Activated naive CD8-positive, alpha-beta T cell treated with anti-CD3 and anti-CD28 coated beads, Interleukin-2, amount 10 ng/mL, durations not matched to agents 7 days and 5 days (primary cell): ENCODE measurements at places on chromosomes 4 and X. TPM values are rescaled to one million over a fixed set of nuclear protein-coding genes. Genes with fewer than 3 reads are reported as not detected.

The CCDC149 gene
- total RNA-seq: not detected

The MID2 gene
- total RNA-seq: 10.2 TPM

The TLR10 gene
- 0.25 TPM for total RNA-seq

DNA sequence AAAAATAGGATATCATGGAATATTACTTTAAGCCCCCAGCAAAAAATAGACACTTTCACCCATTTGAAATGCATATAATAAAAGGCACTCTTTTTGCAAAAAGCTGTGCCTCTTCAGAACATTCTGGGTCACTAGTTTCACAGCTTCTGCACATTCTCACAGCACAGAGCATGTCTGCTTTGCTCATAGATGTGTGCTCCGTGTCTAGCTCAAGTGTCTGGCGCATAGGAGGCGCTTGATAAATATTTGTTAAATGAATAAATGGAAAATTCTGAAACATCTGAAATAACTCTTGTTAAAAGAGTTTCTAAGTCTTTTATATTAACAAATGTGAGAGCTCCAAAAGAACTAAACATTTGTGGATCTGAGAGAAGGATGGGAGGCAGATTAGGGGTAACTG lies 275.2 kb downstream of the PTTG2 start:
- H3K4me1 ChIP-seq: peaks cover 1% of the 10 kb centered on the region
- peaks cover 8% of the 10 kb centered on the region for H3K27me3 ChIP-seq
- no peaks in the 10 kb centered on the region for H3K36me3 ChIP-seq
- no peak overlapping the region for H3K4me3 ChIP-seq

DNA sequence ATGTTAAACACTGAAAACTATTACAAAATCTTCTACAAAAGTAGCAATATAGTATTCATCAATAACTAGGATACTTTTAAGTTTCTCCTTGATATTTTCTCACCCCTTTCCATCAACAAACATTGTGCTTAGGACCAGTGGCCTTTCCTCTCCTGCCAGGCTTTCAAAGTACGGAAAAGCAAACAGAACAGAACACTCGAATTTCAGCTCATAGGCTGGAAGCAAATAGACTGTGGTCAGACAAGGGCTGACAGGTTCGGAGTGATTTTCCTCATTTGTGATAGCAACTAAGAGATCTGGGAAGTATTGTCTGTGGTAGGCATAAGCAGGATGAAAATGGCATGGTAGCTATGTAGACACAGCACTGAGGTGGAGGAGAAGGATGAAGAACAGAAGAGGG lies 68.6 kb upstream of the SORBS2 start:
- no peak overlapping the region for H3K27ac ChIP-seq
- DNase-seq: no peak

GRCh38 chrX:153153516-153153915 lies 25.6 kb upstream of the MAGEA1 start:
- H3K27me3 ChIP-seq: peaks cover 4% of the 10 kb centered on the region
- H3K27ac ChIP-seq: no peak overlapping the region
- H3K4me3 ChIP-seq: no peak overlapping the region
- DNase-seq: no peak

GRCh38 chrX:55187281-55187680 lies 32.9 kb upstream of the PAGE5 start:
- H3K27ac ChIP-seq: no peak overlapping the region
- H3K4me3 ChIP-seq: no peak overlapping the region
- no peaks in the 10 kb centered on the region for H3K36me3 ChIP-seq
- no peaks in the 10 kb centered on the region for H3K4me1 ChIP-seq

DNA sequence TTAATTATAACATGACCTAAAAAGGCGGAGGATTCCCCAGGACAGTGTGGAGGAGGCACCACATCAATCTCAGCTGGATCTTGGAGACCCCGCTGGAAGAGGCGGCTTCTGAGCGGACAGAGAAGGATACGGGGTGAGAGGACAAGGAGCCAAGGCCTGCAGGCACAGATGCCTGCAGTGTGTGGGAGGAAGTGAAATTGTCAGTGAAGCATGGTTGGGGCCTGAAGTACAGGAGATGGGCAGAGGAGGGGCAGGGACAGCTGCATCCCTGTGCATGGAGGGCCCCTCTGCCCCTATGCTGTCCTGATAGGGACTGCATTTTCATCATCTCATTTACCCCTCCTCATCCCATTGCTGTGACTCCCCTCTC lies 1.7 kb upstream of the SLC2A9 start:
- no peak for DNase-seq
- H3K27me3 ChIP-seq: peaks cover 10% of the 10 kb centered on the region
- no peak overlapping the region for H3K4me3 ChIP-seq
- H3K27ac ChIP-seq: no peak overlapping the region
